ENCODE measurements at places on chromosomes 1 and 21.
A peak's percentile ranks its signal among the peaks of the same experiment; 100 is the strongest.

- DNase-seq, result no peak
Observed at GRCh38 chr1:97007840-97008604, 286.4 kb downstream of the PTBP2 start.

DNA sequence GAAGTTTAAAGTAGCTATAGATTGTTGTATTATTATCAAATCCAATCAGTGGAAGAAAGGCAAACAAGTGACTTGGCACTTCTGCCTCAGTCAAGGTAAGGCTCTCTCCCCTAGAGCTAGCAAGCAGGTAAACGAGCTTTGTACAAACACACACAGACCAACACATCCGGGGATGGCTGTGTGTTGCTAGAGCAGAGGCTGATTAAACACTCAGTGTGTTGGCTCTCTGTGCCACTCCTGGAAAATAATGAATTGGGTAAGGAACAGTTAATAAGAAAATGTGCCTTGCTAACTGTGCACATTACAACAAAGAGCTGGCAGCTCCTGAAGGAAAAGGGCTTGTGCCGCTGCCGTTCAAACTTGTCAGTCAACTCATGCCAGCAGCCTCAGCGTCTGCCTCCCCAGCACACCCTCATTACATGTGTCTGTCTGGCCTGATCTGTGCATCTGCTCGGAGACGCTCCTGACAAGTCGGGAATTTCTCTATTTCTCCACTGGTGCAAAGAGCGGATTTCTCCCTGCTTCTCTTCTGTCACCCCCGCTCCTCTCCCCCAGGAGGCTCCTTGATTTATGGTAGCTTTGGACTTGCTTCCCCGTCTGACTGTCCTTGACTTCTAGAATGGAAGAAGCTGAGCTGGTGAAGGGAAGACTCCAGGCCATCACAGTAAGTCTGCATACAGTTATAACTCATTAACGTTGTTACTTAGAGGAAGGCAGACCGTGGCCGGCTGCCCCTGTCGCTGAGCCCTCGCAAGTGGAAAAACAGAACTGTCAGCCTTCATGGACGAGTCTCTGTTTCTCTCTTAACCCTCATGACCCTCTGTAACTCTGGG is at the start of gene PALMD:
PALMD (plus strand) TSS at position 415 of the 833 bp plus-strand sequence; CDS start at position 620, 205 bp downstream.
- peak; percentile 77 for DNase-seq

DNA sequence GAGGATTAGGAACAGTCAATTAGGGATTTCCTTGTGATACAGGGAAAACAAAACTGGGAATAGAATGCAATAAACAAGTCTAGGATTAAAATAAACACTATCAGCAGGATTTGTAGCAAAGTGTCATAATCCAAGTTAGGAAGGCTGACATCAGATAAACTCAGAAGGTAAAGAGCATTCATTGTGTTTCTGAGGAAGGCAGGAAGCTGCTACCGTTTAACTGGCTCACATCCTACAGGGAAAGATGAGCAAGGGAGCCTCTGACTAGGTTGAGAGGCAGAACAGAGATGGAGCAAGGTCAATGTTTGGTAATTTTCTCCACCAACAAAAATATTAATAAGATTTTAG is 124.7 kb downstream of the POU2F1 start:
- DNase-seq, result no peak

DNA sequence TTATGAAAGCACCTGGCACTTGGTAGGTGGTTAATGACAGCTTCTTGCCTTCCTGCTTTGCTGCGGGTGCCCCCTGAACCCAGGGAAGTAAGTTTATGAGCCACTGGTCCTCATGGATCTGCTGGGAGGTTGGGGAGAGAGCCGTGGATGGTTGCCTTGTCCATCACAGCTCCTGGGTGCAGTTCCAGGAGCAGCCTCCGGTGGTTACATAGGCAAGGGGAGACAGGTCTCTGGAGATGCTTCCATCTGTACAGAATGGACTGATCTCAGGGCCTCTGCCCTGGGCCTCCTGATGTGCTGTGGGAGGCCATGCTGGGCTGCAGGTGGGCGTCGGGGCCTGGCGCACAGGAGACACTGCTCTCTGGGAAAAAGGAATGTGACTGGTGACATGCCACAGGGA is 31.6 kb upstream of the ARHGEF10L start:
- no peak for DNase-seq

GRCh38 chr1:180837020-180837419 is 75.7 kb upstream of the KIAA1614 start:
- no peak for DNase-seq

GRCh38 chr1:57986432-57986831 is 560.1 kb downstream of the OMA1 start:
- no peak for DNase-seq

GRCh38 chr1:73903092-73903491 is 294.9 kb downstream of the LRRIQ3 start:
- no peak for DNase-seq

DNA sequence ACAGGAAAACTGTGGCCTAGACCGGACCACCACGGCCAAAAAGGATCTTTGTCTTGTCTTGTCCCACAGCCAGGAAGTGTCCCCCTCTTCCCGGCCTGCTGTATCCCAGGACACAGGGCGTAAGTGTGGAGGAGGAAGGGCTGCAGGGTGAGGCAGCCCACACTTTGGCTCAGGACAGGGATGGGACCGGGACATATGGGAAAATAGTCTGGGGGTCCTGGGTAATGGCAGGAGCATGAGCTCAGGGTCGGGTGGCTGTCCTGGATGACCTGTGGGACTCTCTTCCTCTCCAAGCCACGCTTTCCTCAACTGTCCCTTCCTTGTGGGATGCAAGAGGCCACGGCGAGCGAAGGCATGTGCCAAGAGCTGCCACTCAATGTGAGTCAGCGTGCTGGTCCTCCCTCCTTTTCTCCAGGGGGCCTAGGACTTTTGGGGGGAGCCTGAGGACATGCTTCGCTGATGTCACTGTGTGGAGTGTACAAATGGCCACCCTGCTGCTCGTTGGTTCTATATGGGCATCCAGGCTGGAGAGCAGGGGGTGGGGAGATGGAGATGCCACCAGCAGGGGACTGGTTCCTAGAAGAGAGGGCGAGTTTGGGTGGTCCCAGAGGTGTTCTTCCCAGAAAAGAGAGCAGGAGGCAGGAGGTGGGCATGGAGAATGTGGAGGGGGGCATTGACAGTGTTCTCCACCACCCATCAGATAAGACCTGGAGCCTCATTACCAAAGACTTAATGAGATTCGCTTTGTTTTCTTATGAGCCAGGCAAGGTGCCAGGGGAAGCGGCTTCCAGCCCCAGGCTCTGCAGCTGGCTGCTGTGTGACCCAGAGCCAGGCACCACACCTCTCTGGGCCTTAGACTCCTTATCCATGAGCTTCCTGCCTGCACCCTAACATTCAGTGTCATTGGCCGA is 11.5 kb upstream of the PADI1 start:
- DNase-seq, result no peak

- DNase-seq, result no peak
Observed at GRCh38 chr1:222892137-222892769, 77.4 kb downstream of the DISP1 start.

DNA sequence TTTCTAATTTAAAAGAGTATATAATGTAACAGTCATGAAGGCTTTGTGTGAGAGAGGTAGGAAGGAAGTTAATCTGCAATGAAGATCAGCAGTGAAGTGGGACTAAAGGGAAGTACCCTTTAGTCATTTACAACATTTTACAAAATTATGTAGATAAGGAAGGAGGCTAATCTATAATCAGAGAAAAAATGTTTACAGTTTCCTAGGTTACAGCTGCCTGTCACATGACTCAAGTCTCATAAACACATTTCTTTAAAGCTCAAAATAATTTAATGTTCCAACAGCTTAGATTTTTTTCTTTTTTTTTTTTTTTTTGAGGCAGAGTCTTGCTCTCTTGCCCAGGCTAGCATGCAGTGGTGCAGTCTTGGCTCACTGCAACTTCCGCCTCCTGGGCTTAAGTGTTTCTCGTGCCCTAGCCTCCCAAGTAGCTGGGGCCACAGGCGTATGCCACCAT is 26.2 kb upstream of the CAP1 start:
- DNase-seq, result no peak

- no peak for DNase-seq
Observed at GRCh38 chr1:82689217-82689616, 888.5 kb downstream of the ADGRL2 start.

GRCh38 chr1:212699625-212700222 is at the start of gene BATF3:
Gene BATF3, minus strand, starts transcription at chr1:212699840. Its CDS starts 78 bp downstream, at chr1:212699762.
- no peak for DNase-seq

- DNase-seq, result no peak
Observed at GRCh38 chr1:228786361-228787129, 51.3 kb downstream of the RHOU start.

- DNase-seq, result no peak
Observed at GRCh38 chr1:85148524-85149250, 52.1 kb downstream of the SYDE2 start.

All from NCI-H1105 treated with DMSO at 0.1 percent for 48 hours (cell line).